ENCODE measurements at places on chromosomes 11 and 22.

GRCh38 chr11:121249039-121249663, 43.4 kb upstream of the SC5D start:
- peak; percentile 63 for DNase-seq

DNA sequence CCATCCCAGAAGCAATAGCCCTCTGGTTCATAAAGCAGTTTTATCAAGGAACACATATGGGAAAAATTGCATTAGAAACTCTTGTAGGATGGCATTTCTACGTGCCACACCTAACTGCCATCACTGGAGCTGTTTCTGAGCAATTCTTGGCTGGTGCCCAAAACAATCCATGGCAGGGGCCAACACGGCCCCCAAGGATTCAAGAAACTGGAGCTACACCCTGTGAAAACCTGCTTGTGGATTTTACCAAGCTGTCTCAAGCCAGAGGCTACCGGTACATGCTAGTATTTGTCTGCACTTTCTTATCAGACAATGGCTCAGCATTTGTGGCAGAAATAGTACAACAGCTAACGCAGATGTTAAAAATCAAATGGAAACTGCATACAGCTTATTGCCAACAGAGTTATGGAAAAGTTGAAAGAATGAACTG, 42.4 kb upstream of the GLYAT start:
- DNase-seq, result no peak

- DNase-seq, result no peak
These were observed 912 bp downstream of the KREMEN1 start for GRCh38 chr22:29073618-29074275.

DNA sequence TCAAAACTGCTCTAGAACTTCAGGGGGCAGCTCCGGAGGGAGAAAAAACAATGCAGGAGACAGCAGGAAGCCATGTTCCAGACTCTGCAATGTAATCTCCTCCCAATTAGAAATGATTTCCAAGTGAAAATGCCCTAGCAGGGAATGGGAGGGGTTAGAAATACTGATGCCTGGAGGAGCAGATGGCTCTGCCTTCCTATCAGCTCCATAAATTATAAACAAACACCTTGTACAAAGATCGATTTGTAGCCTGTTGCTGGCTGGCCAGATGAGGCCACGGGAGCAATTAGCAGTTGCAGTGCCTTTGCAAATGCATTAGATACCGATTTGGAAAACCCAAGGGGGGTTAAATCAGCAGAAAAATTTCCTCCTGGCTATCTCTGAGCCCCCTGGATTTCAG, 46.6 kb upstream of the CHRM4 start:
- no peak for DNase-seq

DNA sequence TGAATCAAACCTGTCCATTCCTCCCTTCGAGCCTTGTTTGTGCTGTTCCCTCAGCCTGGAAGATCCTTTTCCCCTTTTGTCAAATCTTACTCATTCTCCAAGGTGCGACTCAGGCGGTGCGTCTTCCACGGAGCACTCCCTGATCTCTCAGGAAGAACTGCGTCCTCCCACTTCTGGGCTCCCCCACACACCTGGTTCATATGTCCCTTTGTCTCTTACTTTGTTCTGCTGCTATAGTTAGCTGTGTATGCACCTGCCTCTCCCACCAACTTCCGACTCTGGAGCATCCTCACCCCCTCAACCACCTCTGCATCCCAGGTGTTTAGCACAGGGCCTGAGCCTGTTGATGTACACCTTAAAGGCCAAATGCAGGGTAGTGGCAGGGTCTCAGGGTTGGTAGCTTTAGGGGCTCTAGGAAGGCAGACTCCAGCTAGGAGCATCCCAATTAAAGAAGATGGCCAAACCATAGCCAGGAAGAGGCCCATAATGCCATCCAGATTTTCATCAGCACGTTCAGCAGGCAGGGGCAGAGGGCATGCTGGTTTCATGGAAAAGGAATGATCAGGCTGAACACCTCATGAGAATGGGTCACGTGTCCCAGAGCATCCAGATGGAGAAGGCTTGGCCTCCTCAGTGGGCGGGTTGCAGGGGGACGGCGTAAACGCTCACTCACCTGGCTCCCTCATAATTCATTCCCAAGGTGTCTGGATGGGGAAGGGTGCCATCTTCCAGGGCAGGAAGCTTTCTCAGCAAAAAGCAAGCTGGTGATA, 20.1 kb downstream of the PTPN5 start:
- no peak for DNase-seq

DNA sequence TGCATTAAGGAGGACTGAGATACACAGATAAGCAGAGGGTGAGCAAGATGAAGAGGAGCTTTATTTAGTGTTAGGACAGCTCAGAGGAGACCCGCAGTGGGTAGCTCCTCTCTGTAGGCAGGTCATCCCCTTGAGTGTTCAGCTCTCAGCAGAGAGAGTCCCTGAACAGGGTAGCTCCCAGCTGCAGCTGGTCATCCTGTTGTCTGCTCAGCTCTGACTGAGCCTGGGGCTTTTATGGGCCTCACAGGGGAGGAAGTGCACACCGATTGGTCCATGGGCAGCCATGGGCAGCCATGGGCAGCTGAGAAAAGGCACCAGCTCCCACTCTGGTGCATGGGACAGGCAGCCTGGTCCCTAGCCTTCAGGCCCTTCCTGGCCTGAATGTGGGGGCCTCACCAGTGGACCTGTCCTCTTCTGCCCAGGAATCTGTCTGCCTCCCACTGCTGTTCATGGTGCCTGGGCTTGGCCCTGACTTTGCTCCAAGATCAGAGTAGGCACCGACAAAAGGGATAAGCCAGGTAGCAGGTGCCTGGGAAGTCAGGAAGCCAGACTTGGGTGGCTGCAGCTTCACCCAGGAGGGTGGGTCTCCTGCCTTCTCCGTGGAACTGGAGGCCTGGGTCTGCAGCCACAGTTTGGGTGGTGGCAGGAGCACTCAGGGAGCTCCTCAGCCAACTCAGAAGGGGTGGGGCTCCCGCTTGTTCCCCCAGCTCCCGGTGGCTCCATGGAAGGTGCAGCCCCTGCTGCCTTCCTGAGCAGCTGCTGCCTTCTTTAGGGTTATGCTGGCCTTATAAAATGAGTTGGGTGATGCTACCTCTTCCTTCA, 54.7 kb downstream of the MYEOV start:
- DNase-seq, result no peak

GRCh38 chr11:134676516-134677287, 264.7 kb upstream of the B3GAT1 start:
- no peak for DNase-seq

- peak; percentile 19 for DNase-seq
These were observed 7.6 kb downstream of the WNT7B start for GRCh38 chr22:45969414-45969799.

- no peak for DNase-seq
These were observed 430.9 kb downstream of the BRD1 start for GRCh38 chr22:49396817-49397216.

- DNase-seq, result no peak
These were observed 16.8 kb upstream of the CASTOR1 start for GRCh38 chr22:30305906-30306626.

DNA sequence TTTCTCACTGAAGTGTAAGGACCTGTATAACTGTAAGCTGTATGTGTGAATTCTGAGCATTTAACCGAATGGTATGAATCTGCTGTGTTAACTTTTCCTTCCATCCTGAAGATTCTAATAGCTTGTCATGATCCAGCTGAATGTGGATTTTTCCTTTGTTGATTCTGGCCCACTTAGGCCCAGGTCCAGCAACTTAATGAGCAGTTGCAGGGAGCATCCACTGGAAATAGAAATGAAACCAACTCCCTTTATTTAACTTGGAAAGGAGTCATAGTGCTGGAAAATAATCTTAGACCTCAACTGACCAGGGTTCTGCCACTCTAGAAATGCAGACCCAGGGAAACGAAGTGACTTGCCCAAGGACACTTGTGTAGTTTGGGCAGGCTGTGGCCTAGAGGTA, 142.3 kb upstream of the MTNR1B start:
- DNase-seq, result no peak

DNA sequence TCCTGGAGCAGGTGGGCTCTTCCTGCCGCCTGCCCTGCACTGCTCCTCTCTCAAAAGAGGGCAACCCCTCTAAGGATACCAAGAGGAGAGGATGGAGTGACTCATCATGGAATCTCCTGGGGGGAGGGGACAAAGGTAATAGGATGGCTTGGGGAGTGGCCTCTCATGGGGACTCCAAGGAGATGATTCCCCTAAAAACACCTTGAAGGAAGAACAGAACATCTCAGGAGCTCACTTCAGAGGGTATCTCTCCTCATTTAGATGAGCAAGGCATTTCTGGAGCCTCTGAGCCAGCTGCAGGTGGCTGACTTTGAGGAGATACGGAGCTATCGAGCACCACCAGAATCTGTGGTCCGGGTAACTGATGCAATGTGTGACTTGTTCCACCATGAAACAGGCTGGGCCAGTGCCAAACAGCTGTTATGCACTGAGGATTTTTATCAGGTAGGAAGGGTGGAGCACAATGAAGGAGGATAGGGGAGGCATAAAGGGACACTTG, 40.2 kb downstream of the RRP8 start:
- no peak for DNase-seq

DNA sequence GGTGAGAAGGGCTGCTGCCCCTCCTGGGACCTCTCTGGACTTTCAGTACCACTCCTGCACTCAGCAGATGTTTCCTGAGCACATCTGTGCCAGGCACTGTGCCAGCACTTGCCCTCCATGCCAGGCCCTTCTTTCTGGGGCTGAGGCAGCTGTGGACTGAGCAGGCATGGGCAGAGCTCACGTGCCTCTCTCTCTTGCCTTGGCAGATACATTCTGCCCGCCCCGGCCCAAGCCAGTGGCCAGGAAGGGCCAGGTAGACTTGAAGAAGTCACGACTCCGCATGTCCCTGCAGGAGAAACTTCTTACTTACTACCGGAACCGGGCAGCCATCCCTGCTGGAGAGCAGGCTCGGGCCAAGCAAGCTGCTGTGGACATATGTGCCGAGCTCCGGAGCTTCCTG, 8.3 kb upstream of the ATF4 start:
- DNase-seq, result no peak

DNA sequence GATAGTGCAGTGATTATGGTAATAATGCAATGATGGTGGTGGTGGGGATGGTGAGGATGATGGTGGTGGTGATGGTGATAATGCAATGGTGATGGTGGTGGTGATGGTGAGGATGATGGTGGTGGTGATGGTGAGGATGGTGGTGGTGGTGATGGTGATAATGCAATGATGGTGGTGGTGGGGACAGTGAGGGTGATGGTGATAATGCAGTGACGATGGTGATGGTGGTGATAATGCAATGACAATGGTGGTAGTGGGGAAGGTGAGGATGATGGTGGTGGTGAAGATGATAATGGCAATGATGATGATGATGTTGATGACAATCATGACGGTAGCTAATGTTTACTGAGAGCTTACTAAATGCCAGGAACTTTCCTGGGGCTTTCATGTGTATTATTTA, 79.6 kb upstream of the MYOD1 start:
- no peak for DNase-seq

GRCh38 chr11:1217151-1217550, 5.7 kb upstream of the MUC5B start:
- DNase-seq, result no peak

GRCh38 chr11:103942646-103943045, 93.8 kb upstream of the DDI1 start:
- no peak for DNase-seq

- DNase-seq, result no peak
These were observed 62.2 kb upstream of the VPREB1 start for GRCh38 chr22:22182218-22182989.

DNA sequence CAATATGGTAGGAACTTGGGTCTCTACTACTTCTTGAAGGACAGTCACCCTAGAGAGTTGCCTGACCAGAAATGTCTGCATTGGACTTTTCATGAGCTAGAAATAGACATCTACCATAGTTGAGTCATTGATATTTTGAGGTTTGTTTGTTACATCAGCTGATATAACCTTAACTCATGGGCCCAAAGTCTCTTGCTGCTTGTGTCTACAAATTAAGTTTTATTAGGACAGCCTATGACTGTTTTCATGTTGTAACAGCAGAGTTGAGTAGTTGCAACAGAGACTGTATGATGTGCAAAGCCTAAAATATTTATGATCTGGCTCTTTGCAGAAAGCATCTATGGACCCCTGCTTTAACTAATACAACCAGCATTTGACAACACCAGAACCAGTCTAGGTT, 155.3 kb downstream of the MIAT start:
- no peak for DNase-seq

DNA sequence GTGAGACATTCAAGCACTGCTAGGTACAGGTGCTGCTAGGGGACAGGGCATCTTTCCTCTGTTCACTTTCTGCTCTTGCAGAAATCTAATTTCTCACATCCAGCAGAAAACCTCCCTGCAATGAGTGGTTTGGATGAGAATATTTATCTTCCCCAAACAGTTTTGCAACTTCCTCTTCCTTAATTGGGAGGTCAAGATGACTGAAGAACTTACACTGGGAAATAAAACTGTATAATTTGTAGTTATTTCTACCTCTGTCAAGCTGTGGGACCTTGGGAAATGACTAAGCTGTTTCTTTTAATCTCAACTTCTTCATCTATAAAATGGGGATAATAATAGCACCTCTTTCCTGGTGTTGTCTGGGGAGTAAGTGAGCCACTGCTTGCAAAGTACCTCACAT, 69.8 kb downstream of the PRR5L start:
- peak; percentile 66 for DNase-seq

- DNase-seq, result no peak
These were observed 469 bp downstream of the ZBED5 start for GRCh38 chr11:10857459-10857708.

DNA sequence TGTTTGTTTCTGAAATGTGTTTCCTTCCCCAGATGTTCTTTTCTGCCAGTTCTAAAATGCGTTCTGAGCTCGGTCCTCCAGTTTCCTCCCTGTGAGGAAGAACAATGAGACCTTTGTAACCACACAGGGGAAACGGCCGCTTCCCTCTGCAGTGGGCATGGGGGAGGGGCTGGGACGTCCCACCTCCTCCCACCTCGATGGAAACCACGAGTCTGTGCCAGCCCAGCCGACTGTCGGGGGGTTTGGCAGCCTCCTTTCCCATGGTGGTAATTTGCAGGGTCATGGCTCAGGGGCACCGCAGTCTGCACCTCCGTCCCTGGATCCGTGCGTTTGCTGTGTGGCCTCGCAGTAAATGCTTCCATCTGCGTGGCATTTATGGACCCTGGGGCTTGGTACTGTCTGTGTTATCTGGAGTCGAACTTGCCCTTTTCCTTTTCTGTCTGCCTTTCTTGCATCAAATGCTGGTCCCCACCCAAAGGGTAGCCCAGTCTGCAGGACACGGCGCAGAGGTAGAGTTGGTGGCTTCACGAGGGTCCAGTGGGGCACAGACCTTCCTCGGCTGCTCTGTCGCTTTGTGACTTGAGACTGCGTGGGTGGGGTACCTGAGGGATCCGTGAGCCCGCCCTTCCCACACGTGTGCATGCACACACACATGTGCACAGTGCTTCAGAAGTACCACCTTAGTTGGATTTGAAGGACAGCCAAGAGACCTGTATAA, 16.1 kb downstream of the LRP5 start:
- DNase-seq, result peak; percentile 53

- DNase-seq, result no peak
These were observed 36.9 kb downstream of the MORC2 start for GRCh38 chr22:30931541-30932300.

DNA sequence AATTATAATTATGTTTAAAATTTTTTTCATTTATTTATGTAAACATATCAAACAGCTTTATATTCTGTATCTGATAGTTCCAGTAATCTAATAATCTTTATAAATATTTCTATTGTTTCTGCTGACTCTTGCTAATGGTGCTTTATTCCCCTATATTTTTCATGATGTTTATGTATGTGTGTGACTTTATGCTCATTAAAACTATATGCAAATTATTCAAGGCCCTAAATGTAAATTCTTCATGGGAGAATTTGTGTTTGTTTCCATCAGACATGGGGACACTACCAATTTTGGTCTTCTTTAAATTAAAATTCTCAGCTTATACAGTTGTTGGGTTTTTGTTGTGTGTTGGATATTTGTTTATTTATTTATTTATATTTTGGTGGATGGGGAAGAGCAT, 13.7 kb upstream of the ALKBH3 start:
- DNase-seq, result no peak
